OCI-LY7 (cell line): ENCODE measurements at places on chromosomes 3 and 15.

DNA sequence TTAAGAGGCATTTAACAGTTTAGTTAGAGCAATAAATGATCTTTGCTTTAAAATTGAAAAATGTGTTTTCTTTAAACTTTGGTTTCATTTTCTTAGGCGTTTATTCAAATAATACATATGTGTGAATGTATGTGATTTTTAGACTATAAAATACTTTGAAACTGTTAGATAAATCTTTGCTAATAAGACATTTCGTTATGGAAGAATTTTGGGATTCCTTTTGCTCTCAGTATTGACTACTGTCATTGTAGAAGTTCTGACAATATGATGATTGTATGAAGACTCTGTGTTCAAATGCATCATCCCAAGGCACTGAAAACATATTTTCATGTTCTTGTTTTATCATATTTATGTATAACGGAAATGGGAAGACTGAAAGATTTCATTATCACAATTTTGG lies 43.8 kb upstream of the GOLGA8A start:
- DNase-seq = no peak

- no peak for DNase-seq
Observed at GRCh38 chr3:49498648-49499047, 28.6 kb downstream of the DAG1 start.

- no peak for DNase-seq
Observed at GRCh38 chr15:53384417-53384816, 375.0 kb downstream of the WDR72 start.

DNA sequence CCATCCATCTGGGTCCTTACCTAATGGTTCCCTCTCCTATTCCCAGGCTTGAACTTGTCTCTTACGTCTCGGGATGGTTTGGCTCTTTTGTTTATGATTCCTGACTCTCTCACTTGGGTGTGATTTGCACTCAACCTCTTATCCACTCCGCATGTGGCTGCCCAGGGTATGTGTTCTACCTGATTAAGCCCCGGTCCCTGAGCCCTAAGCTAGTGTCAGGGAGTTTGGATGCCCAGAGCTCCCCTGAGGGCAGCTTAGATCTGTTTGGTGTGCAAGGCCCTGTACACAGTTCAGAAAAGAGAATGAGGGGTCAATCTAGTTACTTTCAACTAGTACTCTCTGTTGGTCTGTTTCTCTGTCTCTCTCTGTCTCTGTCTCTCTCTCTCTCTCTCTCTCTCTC lies 15.9 kb upstream of the STARD5 start:
- no peak for DNase-seq

GRCh38 chr15:43776718-43777266 lies at the start of gene ELL3:
Gene ELL3 (minus strand): TSS chr15:43776966. CDS start chr15:43776901, 65 bp downstream.
- peak; percentile 89 for DNase-seq

DNA sequence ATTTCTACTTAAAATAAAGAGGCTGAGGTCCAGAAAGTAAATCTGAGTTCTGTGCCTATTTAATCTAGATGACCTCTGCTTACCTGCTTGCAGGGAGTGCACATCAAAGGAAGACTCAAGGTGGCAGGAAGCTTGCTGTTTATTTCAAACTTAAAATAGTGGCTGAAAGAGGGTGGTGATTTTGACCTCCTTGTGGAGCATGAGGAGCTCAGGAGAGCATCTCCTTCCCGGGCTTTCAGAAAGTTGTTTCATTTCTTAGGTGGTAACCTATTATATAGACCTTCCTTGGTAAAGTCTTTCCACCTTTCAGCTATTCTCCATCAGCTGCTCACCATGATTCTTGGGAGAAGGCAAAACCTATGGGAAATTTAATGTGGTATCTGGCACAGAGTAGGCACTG lies 494 bp downstream of the GCSAM start:
- peak; percentile 64 for DNase-seq

- DNase-seq = no peak
Observed at GRCh38 chr3:29679944-29680343, 399.1 kb downstream of the RBMS3 start.

DNA sequence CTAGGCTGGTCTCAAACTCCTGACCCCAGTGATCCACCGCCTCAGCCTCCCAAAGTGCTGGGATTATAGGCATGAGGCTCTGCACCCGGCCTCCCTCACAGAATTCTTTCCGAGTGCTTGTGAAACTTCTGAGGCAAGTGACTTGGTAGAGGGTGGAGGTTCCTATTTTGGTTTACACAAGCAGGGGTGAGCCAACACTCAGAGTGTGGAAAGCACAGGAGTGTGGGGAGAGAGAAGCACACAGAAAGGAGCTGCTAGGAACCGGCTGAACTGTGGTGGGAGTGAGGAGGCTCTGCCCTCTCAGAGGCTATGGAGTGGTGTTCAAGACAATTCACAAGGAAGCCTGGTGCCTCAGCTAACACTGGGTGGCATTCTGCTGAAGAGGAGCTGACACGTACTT lies 7.7 kb downstream of the CAPN3 start:
- DNase-seq = no peak

- no peak for DNase-seq
Observed at GRCh38 chr3:13057282-13058040, 15.8 kb downstream of the IQSEC1 start.

DNA sequence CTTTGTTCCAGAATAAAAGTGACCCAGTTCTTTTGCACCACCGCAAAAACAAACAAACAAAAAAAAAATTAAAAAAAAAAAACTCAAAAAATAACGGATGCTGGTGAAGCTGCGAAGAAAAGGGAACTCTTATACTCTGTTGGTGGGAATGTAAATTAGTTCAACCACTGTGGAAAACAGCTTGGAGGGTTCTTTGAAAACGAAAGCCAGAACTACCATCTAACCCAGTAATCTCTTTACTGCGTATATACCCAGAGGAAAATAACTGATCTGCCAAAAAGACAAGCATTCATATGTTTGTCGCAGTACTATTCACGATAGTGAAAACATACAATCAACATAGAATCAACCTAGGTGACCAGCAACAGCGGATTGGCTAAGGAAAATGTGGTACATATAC lies 298.9 kb upstream of the CBLB start:
- no peak for DNase-seq

DNA sequence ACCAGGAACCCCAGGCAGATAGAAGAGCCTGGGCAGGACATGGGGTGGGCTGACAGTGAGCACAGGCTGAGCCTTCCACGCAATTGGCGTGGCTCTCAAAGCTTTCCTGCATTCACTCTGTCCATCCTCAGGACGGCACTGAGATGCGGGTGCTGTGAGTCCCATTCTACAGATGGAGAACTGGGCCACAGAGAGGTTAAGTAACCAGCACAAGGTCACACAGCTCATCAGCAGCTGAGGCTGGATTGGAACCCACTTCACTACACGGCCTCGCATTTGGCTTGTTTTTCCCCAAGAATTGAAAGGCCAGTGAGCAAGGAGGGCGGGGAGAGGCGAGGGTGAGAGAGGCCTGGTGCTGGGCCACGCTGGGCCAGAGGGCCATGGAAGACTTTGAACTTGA lies 36.0 kb upstream of the GRIP2 start:
- DNase-seq = no peak

GRCh38 chr3:69718866-69719586 lies 20.2 kb upstream of the MITF start:
- no peak for DNase-seq

DNA sequence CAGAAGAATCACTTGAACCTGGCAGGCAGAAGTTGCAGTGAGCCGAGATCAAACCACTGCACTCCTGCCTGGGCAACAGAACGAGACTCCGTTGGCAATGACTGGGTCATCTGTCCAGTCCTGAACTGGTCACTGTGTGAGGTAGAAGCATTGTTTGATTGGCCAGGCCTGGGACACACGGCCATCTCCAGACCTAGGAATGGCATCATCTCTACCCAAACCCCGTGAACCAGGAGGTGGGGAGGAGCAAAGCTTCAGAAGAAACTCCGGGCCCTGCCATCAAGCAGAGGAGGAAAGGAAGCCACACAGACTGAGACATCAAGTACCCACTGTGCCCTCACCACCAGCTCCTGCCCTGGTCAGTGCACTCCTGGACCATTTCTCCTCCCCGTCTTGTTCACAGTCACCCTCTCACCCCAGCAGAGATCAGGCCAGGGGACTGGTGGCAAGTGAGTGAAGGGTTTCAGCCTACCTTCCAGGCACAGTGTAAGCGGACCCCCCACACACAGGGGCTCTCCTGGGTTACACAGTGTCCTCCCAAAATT lies 31.6 kb downstream of the GOLGA6L2 start:
- no peak for DNase-seq

DNA sequence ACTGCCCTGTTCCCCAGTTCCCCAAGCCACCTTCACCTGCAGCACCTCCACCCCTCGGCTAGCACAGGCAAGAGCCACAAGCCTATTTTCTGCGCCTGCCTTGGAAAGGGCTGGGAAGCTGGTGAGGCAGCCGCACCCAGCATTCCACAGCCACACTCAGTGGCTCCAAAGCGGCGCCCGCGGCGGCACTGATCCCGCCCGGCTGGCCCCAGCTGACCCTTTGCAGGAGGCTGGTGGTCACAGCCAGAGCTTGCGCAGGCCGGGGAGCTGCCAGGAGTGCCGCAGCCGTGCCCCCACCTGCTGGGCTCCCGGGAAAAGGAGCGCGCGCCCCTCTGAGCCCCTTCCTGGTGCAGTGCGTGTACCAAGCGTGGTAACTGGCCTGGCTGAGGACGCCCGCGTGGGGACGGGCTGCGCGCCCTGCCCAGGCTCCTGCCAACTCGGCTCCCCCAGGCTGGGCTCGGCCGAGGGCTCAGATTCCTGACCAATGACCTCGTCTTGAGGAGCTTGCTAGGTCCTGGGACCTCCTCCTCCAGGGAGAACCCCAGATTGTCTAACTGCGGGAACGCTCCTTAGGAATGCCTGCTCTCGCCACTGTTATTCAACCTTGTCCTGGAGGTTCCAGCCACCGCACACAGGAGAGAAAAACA lies 13.3 kb downstream of the GRAMD2A start:
- DNase-seq = no peak

GRCh38 chr15:76177491-76178040 lies 117.8 kb downstream of the TMEM266 start:
- no peak for DNase-seq

- DNase-seq = peak; percentile 50
Observed at GRCh38 chr3:186790261-186790981, 7.0 kb downstream of the EIF4A2 start.

- DNase-seq = peak; percentile 39
Observed at GRCh38 chr3:141646760-141647561, 91.1 kb upstream of the RNF7 start.

DNA sequence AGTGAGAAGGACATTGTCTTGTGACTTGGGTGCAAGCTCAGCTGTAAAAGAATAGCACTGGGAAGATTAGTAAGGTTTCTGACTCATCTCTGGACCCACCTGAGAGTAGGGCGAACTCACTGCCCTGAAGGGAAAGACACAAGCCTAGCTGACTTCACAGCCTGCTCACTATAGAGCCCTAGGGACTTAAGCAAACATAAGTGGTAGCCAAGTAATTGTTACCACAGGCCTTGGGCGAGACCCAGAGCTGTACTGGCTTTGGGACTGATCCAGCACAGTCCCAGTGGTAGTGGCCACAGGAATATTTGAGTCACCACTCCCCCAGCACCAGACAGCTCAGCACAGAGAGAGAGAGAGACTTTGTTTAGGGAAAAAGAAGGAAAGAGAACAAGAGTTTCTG lies 429.9 kb downstream of the TBL1XR1 start:
- no peak for DNase-seq
